Activated CD4-positive, alpha-beta memory T cell treated with anti-CD3 and anti-CD28 coated beads, Interleukin-2, amount 10 ng/mL, durations not matched to agents 7 days and 5 days (primary cell): ENCODE measurements at places on chromosomes 13 and 19. TPM values are rescaled to one million over a fixed set of nuclear protein-coding genes. Genes with fewer than 3 reads are reported as not detected.

The OR10H1 gene
- not detected for total RNA-seq

DNA sequence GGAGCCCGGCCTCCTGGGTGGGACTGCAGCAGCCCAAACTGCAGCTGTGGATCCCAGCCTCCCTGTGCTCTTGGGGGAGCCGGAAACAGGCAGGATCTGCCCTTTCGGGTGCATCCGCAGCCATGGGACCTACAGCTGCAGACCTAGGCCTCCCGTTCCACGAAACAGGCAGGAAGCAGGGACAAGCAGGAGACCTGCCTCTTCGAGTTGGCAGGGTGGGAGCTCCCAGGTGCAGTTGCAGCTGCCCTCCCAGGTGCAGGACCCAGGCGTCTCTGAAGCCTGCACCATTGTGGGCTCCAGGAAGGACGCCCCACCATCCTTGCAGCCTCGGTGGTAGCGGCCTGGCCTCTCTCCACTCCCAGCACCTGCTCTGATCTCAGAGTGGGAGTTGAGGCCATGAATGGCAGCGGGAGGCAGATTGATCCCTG lies 189.0 kb upstream of the KLHL1 start:
- no peak for DNase-seq

The ITM2B gene
- total RNA-seq: 227 TPM

The ZNF471 gene
- 0.13 TPM for total RNA-seq

The TNNI3 gene
- not detected for total RNA-seq

DNA sequence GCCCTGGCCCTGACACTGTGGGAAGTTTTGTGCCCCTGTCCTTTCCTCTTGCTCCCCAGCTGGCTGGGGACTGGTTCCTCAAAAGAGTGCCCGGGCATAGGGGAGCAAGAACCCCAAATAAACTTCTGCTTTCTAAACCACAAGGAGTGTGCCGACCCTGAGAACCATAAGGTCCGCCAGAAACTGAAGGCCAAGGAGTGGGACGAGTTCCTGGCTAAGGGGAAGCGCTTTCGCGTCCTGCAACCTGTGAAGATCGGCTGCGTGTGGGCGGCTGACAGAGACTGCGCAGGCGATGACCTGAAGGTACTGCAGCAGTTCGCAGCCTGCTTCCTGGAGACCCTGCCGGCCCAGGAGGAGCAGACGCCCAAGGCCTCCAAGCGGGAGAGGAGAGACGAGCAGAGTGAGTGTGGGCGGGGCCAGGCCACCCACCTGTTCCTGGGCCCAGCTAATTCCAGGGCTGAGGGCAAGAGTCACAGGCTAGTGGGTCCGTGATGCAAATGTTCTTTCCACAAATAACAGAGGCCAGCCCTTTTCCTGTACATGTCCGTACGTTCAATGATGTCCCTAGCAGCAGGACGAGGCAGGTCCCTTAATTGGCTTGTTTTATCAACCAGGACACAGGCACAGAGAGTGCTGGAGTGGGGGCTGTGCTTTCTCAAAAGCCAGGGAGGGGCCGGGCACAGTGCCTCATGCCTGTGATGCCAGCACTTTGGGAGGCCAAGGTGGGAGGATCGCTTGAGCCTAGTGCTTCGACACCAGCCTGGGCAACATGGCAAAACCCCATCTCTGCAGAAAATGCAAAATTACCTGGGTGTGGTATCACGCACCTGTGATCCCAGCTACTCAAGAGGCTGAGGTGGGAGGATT lies 25.6 kb downstream of the UBXN6 start:
- DNase-seq: no peak

The ATP12A gene
- total RNA-seq: 1.1 TPM

DNA sequence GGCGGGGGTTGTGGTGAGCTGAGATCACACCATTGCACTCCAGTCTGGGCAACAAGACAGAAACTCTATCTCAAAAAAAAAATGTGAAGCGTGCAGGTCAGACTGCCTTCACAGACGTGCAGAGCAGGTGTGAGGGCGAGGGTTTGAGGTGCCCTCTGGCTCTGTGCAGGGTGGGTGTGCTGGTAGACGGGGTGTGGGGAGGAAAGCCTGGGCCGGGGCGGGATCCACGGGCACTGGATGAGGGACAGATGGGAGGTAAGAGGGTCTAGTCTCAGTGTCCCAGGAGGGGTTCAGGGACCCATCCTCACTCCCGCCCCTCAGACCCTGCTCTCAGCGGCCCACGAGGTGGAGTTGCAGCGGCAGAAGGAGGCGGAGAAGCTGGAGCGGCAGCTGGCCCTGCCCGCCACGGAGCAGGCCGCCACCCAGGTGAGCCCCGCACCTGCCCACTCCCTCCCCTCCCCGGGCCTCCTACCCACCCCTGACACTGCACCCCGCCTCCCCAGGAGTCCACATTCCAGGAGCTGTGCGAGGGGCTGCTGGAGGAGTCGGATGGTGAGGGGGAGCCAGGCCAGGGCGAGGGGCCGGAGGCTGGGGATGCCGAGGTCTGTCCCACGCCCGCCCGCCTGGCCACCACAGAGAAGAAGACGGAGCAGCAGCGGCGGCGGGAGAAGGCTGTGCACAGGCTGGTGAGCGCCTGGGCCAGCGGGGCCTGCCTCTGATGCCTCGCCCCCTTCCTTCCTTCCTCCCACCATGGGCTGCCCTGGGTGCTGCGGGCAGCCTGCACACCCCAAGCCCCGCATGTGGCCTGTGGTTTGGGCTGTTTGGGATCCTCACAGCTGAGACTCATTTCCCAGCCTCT lies 9.1 kb downstream of the NOP53 start:
- DNase-seq: no peak

The SIGLEC11 gene
- not detected for total RNA-seq

The NFIX gene
- total RNA-seq: not detected

DNA sequence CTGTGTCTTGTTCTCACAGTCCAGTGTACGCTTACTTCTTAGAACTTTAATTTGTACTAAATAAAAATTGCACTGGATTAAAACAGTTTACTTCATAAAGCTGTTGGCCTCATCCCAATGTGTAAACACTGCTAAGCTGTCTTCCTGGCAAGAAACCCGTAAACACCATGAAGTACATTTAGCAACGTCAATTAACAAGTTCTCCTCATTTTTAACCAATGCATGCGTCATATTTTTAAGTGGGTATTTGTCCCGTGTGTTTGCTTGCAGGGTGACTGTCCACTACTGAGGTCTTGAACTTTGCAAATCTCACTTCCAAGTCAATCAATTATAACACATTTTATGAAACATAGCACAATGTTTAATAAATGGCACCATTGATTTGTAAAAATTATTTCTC lies 28.2 kb downstream of the LAIR2 start:
- DNase-seq: no peak

The CALR3 gene
- not detected for total RNA-seq

DNA sequence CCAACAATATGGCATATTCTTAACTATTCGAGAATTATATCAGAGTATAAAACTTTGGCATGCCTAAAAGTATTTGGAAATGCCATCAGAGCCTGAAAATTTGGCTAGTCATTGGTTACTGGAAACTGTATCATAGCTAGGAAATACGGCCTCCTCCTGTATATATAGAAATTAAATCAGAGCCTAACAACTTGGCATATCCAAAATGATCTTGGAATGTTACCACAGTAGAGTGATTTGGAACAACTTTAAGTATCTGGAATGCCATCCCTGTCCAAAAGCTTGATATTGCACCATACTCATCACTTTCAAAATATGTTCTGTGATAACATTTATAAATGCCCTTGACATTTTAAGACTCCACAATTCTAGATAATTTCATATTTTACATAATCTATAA lies 335.8 kb downstream of the SLITRK1 start:
- no peak for DNase-seq

The APOC4 gene
- not detected for total RNA-seq

The CRX gene
- total RNA-seq: not detected

DNA sequence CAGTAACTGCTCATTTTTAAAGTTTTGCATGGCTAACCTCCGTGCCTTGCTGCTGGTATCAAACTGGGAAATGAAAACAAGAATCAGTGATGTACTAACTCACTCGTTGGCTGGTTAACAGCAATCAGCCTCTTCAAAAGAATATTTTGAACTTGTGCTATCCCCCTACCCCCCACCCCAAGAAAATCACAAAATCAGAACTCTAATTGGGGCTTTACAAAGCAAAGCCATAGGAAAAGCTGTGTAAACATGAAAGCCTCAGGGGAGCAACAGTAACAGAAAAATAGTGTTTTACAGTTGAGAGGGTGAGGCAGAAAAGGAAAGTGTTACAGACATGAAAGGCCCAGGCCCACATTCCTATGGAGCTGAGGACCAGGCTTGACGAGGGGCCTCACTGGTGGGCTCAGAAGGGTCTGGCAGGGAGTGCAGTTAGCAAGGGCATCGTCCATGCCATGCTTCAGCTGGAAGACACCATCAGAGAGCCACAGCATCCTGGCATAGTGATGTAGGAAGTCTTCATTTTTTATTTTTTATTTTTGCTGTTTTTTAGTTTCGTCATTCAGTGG lies 217.6 kb downstream of the PCCA start:
- DNase-seq: no peak

DNA sequence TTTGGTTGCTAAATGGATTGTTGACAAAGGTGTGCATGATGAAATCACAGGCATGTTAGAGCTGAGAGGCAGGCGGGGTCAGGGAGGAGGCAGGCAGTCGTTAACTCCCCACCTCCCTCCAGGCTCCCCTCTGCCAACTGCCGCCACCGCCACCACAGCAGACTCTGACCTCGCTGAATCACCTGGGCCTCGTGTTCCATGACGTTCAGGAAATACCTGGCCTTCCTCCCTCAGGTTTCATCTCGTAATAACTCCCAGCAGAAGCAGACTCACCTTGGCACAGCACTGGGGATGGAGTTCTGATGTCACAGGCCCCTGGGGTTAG lies 198.5 kb downstream of the KATNAL1 start:
- DNase-seq: no peak

GRCh38 chr19:17497149-17497798 lies 14.2 kb upstream of the PGLS start:
- DNase-seq: no peak

DNA sequence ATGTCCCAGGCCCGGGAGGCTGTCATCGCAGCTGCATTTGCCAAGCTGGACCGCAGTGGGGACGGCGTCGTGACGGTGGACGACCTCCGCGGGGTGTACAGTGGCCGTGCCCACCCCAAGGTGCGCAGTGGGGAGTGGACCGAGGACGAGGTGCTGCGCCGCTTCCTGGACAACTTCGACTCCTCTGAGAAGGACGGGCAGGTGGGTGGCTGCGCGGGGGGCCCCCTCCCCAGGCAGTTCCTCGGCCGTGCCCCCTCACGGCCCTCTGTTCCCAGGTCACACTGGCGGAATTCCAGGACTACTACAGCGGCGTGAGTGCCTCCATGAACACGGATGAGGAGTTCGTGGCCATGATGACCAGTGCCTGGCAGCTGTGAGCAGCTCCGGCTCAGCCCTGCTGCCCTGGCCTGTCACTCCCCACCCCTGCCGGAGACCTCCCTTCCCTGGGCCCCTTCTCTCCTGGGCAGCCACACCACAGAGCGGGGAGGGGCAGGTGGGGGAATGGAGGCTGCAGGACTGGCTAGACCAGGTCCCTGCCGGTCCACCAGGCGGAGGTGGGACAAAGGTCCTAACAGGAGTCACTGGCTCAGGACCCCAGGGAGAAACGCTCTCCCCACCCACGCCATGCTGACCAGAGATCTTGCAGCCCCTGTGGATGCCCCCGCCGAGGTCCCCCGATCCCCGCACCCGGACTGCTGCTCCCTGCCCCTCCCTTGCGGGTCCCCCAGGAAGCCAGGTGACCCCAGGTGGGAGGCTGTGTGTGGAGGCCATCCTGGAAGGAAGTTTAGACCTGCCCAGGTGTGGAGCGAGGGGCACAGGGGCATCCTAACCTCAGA lies 1.1 kb downstream of the CAPS start:
- no peak for DNase-seq

The ZNF560 gene
- total RNA-seq: not detected

The VSIG10L gene
- total RNA-seq: 2.3 TPM

The GPC6 gene
- total RNA-seq: not detected
